ENCODE measurements at places on chromosomes 5 and 9.

- no peak for DNase-seq
Observed at GRCh38 chr9:94084314-94084713, at the start of gene PTPDC1. Gene PTPDC1 (plus strand): TSS chr9:94084464. CDS start chr9:94084531, 67 bp downstream.

DNA sequence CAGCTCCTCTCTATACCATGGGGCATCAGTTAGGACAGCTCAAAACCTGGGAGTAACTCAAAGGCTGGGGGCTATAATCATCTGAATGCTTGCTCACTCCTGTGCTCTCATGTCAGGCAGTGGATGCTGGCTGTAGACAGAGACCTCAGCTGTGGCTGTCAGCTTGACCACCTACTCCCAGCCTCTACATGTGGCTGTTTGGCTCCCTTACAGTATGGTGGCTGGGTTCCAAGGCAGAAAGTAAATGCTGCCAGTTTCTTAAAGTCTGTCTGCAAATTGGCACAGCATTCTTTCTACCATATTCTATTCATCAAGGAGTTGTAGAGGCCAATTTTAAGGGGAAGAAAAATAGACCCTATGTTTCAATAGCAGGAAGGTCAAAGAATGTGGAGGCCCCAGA, 66.9 kb downstream of the TMC1 start:
- DNase-seq: no peak

DNA sequence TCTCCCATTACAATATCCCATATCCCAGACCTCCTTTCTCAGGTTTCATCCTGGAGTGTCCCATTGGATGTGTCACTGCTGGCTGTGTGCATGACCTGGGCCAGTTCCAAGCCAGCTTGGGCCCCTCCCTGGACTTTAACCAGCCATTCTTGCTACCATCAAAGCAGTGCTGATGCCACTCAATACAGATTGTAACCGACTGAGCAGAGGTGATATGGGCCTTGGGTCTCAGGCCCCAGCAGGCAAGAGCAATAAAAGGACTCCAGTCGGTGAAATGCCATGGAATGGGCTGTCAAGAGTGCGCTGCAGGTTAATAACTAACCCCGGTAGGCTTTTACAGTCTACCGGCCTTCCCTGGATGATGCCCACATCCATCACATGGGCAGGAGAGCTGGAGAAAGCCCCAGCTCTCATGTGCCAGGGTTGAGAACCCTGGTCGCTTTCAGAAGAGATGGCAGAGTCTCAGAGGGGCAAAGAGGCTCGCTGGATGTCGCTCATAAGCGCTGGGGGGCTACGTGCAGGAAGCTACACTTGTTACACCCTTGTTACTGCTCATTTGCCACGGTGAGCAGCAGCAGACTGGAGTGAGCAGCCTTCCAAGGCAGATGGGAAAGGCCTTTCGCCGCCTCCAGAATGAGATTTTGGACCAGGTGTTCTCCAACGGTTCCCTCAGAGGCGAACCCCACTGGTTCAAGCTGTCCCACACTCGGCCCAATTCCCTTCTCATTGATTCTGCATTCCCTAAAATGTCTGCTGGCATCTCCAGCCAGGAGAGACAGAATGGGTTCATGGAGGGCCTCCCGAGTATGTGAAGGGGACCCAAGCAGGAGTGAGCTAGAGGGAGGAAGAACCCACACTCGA, 13.2 kb downstream of the EPB41L4B start:
- no peak for DNase-seq

- DNase-seq: no peak
Observed at GRCh38 chr5:95809414-95809960, 13.0 kb downstream of the GLRX start.

DNA sequence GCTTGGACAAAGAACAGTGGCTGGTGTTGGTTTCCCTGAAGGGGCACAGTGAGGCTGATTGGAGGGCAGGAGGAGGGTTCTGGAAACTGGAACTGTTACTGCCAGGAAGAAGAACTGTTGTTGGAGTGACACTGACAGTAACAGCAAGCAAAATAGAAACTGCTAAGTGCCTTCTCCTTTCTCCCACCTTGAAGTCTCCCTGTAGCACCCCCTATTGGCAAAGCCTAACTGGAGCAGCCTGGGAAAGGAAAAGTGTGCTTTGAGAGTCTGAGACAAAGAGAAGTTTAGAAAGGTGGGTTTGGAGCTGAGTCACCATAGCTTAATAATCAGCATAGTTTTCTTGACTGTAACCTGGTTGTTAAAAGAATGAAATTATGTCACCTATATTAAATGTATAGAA, 2.5 kb upstream of the TMEM174 start:
- peak; percentile 37 for DNase-seq

DNA sequence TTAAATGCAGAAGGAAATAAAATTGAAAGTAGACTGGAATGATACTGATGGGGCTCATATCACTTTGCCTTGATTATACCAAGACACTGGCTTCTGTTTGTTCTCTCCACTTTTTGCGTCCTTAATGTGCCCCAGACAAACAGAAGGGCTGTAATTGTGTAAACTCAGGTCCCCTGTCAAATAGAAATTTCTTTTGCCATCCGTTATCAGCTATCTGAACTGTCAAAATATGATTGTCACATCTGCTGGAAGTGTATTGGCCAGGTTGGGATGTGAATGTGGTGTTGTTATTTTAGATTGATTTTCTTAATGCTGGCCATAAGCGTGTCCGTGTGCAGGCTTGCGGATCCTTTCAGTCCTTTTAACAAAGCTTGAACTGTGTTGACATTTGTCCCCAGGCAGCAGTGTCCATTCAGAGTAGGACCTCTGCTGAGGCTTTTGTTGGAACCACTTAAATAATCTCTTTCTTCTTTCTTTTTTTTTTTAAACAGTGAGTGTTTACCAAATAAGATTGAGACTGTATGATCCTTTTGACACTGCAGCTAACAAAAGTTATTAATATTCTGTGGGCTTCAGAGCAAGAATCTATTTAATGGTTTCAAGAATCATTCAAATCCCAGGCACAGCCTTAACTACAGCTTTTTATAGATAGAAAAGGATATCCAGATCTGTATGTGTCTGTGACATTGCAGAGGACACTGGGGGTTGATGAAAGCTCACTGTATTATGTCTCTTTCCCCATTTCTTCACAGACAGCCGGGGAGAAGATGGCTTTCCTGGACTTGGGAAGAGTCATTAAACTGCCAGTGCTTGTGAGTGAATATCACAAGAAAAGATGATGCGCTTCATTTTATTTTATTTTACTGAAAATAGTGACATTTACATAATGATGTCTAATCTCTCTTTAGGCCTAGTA, 171.7 kb downstream of the ZNF608 start:
- DNase-seq: no peak

GRCh38 chr5:29897916-29898315, 1295.6 kb upstream of the CDH6 start:
- no peak for DNase-seq

DNA sequence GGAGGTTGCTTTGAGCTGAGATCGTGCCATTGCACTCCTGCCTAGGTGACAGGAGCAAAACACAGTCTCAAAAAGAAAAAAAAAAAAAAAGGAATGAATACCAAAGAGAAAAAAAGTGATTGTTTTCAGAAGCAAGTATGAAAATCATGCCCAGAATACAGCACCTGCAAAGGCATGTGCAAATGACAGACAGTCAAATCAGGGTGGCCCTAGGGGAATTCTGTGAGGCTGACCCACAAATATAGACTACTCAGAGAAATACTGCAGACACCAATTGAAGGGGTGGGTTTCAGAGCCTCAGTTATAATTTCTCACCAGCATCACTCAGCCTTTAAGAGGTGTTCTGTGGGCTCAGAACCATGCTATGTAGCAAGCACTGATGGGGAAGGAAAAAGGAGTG, 28.6 kb downstream of the DCAF12 start:
- DNase-seq: no peak

Measured in WERI-Rb-1 (cell line).